Chondrocyte (in vitro differentiated cells): ENCODE measurements at places on chromosomes 12 and 14. TPM values are rescaled to one million over a fixed set of nuclear protein-coding genes. Genes with fewer than 3 reads are reported as not detected.

DNA sequence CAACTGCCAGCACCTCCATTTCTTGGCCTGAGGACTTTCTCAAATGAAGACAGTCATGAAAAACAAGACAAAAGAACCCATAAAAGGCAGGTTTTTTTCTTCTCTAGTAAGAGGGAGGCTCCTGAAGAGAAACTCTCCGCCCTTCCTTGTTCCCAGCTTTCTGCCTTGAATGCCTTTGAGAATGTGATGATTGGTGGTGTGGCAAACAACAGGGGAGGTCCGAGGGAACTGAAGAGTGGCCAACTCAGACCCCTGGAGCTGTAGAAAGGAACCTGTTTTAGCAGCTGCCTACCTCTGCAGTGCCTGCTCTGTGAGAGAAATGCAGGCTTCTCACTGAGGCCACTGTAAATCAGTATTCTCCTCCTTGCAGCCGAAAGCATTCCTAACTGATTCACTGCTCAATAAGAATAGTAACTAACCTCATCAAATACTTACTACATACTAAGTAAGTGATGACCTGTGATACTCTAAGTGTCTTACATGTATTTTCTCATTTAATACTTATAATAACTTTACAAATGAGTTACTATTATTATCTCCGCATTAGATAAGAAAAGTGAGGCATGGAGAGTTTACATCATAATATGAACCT lies 16.7 kb upstream of the ERC1 start:
- no peak for DNase-seq

DNA sequence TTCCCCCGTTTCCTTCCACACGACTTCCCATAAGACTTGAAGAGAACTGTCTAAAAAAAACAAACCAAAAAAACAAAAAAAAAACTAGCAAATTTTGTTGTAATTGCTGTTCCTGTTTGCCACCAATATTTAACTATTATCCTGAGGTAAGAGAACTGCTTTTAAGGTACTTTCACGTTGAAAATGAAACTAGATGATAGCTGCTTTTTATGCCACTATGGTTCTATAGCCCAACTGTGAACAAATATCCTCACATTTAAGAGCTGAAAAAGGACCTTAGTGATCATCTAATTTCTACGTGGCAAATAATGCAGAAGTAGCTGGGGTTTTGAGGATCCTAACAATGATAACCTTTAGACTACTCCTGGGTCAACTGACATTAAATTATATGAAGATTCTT lies 98.6 kb downstream of the TAOK3 start:
- no peak for DNase-seq

- no peak for DNase-seq
These were observed 40.8 kb downstream of the CCDC88C start for GRCh38 chr14:91376547-91377477.

DNA sequence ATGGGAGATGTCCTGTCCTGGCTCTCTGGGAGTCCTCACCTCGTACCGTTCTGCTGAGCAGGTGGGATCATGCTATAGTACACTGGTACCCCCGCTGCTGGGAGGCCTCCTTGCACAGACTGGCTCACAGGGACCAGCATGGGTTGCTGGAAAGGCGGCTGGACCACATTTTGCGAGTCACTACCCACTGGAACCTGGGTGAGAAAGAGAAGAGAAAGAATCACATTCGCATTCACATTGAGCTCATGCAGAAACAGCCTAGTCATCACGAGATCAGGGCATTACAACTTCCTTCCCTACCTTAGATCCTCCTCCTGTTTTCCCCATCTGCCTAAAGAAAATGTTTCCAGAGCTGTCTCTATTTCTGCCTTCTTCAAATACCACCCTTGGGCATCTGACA lies 17.3 kb upstream of the STAC3 start:
- DNase-seq = no peak

DNA sequence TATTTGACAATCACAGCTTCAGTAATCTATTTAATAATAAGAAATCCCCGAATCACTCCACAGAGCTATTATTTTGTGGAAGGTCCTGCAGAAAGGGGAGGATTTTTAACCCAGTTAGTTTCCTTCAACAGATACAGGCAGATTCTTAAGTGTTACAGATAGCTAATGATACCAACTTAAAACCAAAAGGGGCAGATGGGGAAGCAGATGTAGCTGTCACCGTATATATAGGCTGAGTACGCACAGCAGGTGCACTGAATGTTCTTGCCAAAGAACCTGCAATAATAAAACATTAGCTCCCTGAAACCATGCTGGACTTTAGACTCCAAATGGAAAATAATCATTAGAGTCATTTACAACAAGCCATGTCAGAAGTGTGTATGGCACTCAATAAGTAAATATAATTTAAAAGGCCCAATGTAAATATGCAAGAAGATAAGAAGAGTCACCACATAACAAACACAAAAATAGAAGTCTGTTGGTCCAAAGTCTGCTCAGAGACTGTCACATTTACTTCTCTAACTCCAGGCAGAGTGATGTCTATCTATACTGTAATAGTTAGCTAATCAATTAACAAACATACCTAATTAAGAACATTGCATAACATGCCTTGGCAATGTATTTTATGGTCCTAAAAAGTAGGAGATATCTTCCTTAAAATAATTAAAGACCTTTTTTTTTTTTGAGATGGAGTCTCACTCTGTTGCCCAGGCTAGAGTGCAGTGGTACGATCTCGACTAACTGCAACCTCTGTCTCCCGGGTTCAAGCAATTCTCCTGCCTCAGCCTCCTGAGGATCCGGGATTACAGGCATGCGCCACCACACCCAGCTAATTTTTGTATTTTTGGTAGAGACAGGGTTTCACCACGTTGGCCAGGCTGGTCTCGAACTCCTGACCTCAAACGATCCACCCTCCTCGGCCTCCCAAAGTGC lies 78.8 kb downstream of the SEC23A start:
- no peak for DNase-seq

- peak; percentile 92 for DNase-seq
These were observed 1.4 kb downstream of the TNS2 start for GRCh38 chr12:53051058-53051880.

DNA sequence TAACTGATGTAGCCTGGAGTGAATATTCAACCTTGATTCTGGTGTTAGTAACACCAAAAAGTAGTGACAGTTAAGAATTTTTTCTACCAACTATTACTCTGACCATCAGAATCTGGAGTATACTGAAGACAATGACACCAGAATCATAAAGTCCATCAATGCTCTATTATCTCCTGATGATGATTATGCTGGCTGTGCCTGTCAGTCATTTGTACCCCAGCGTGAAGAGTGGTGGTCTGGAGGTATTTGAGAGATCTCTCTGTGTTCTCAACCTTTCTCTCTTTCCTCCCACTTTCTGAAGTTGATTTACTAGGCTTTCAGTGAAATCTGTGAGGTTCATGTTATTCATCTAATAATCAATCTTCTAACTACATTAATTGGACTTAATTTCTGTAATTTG lies 615.4 kb downstream of the SLC16A7 start:
- DNase-seq = no peak

DNA sequence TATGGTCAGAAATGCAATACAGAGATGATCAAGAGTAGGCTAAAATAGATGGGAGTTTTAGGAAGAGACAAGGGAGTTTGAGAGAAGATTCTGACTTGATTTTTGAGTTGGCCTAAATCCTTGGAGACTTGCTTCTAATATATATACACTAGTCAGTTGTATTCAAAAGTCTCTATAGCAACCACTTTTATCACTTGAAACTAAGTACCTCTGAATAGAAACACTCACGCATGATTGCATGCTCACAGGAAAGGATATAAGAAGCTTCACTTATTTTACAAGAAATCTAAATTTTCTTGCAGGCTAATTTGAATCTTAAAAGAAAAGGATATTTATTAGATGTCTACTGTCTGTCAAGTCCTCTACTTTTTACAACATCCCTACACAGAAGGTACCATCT lies 316.8 kb downstream of the SNAPC1 start:
- DNase-seq = no peak

- no peak for DNase-seq
These were observed 89.2 kb downstream of the DAAM1 start for GRCh38 chr14:59277659-59278058.

- DNase-seq = no peak
These were observed 260.4 kb upstream of the PPFIA2 start for GRCh38 chr12:82019533-82019932.

DNA sequence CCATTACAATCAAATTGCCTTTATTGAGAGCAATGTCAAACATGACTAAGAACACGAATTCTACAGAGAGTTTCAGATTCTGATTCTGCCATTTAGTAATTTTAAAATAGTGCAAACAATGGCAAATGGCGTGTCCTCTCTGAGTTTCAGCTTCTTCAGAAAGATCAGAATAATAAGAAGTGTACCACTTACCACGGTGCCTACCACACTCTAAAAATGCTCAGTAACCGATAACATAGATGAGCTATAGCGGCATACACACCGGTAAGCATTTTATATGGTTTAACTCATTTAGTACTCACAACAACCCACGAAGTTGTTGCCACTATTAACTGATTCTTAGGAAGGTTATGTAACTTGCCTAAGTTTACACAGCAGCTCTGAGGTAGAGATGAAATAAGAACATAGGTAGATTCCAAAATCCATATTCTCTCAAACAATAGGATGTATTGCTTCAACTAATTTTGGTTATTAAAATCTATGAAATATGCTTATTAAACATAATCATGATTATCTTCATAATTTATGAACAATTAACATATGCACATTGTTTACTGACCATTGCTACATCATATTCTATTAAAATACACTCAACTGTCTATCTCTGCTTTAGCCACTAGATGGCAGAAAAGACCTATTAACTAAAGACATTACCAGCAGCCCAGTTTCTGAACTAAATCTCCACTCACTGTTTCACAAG lies 38.3 kb downstream of the SLC6A15 start:
- DNase-seq = no peak

DNA sequence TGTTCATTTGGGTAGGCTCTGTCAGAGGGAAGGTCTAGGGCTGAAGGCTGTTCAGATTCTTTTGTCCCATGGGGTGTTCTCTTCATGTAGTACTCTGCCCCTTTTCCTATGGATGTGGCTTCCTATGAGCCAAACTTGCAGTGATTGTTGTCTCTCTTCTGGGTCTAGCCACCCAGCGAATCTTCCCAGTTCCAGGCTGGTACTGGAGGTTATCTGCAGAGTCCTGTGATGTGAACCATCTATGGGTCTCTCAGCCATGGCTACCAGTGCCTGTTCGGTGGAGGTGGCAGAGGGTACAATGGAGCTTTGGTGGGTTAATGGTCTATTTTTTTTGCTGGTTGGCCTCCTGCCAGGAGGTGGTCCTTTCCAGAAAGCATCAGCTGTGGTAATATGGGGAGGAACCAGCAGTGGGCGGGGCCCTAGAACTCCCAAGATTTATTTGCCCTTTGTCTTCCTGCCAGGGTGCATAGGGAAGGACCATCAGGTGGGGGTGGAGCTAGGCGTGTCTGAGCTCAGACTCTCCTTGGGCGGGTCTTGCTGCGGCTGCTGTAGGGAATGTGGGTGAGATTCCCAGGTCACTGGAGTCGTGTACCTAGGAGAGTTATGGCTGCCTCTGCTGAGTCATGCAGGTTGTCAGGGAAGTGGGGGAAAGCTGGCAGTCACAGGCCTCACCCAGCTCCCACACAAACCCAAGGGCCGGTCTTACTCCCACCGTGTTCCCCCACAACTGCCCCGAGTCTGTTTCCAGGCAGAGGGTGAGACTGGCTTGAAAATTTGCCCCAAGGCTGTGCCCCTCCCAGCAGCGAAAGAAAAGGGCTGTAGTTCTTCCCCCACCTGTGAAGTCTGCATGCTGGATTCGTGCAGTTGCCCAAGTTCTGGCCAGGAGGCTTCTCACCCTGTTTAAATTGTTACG lies 17.5 kb downstream of the MTRFR start:
- no peak for DNase-seq

GRCh38 chr14:36514278-36515104 lies 5.5 kb downstream of the NKX2-1 start:
- DNase-seq = no peak

DNA sequence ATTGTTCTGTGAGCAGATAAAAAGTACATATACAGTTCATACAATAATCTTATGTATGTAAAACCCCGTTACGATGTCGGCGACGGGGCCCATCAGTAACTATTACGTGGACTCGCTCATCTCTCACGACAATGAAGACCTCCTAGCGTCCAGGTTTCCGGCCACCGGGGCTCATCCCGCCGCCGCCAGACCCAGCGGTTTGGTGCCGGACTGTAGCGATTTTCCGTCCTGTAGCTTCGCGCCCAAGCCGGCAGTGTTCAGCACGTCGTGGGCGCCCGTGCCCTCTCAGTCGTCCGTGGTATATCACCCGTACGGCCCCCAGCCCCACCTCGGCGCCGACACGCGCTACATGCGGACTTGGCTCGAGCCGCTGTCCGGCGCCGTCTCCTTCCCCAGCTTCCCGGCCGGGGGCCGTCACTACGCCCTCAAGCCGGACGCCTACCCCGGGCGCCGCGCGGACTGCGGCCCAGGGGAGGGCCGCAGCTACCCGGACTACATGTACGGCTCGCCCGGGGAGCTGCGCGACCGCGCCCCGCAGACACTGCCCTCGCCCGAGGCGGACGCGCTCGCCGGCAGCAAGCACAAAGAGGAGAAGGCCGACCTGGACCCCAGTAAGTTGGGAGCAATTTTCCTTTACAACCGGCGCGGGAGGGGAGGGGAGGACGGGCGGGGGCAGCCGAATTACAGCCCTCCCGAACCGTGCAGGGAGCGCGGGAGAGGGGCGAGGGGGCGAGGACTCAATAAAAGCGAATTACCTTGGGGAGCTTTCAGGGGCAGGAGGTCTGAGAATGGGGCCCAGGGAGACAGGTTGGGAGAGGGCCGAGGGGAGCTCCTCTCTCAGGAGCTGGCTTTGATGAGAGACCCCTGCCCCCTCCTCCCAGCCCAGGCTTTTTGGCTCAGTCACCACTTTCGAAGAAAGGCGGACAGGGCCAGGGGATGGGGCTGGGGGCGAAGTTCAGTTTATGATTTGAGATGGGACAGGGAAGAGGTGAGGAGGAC lies at the start of gene HOXC9:
TSS of gene HOXC9 (plus strand) at position 46 of the 999 bp plus-strand sequence. CDS start at position 74, 28 bp downstream.
- no peak for DNase-seq

DNA sequence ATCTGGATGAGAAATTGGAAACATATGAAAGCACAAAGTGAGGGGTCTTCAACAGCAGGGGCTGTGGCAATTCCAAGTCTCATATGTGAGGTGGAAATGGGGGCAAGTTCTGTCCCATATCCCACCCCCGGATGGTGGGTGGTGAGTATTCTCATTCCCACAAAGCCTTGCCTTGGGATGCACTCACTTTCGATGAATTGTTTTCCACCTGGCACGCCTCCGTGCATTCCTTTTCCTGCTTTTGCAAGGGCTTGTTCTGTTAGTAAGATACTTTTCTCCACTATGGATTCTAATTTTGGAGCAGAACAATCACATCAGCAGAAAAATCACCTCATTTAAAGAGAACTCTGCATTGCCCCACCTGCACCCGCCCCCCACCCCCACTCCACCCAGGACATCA lies 3.1 kb downstream of the LACRT start:
- no peak for DNase-seq

LRTM2 gene
- total RNA-seq = not detected in 3 replicates

CRIP2 gene
- 166 to 264 TPM (median 247 TPM) in 3 replicates for total RNA-seq

NOVA1 gene
- total RNA-seq = 0.97 to 5.4 TPM (median 1.1 TPM) in 3 replicates

KRT78 gene
- total RNA-seq = not detected in 3 replicates

OR4K15 gene
- not detected in 3 replicates for total RNA-seq

HCAR3 gene
- not detected in 3 replicates for total RNA-seq

TSPAN19 gene
- not detected in 3 replicates for total RNA-seq

HOXC4 gene
- not detected in 3 replicates for total RNA-seq
